ENCODE measurements at places on chromosomes 1 and 21. TPM values are rescaled to one million over a fixed set of nuclear protein-coding genes. Genes with fewer than 3 reads are reported as not detected.

MATN1 gene
- total RNA-seq, result not detected

TRIM45 gene
- total RNA-seq, result 2.1 TPM

RXRG gene
- 8.4 TPM for total RNA-seq

LAMC2 gene
- total RNA-seq, result 24.9 TPM

MYOC gene
- total RNA-seq, result 3.2 TPM

IGSF8 gene
- 35.9 TPM for total RNA-seq

DNA sequence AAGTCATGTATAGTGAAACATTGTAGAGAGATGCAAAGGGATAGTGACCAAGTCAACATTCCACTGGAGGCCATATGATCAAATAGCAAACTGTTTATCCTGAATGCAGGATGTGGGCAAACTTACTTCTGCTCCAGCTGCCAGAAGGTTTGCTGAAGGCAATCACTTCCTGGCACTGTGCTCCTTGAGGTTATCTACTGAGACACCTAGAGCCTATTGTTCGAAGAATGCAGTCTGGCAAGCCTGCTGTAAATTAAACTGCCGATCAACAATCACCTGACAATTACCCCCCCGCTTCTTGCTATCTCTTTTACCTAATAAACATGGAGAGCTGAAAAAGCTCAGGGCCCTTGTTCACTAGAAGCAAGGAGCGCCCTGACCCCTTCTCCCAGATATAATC, 139.4 kb upstream of the B3GALT2 start:
- no peaks in the 10 kb centered on the region for H3K27me3 ChIP-seq
- no peaks in the 10 kb centered on the region for H3K4me1 ChIP-seq
- no peak overlapping the region for H3K4me3 ChIP-seq
- no peak for DNase-seq
- no peaks in the 10 kb centered on the region for H3K36me3 ChIP-seq

GRCh38 chr1:86872086-86872485, 41.8 kb downstream of the SELENOF start:
- no peak overlapping the region for H3K27ac ChIP-seq
- DNase-seq, result no peak
- no peaks in the 10 kb centered on the region for H3K36me3 ChIP-seq
- H3K4me1 ChIP-seq, result no peaks in the 10 kb centered on the region
- no peaks in the 10 kb centered on the region for H3K27me3 ChIP-seq

- H3K36me3 ChIP-seq, result no peaks in the 10 kb centered on the region
- no peak overlapping the region for H3K4me3 ChIP-seq
- H3K4me1 ChIP-seq, result no peaks in the 10 kb centered on the region
- H3K27ac ChIP-seq, result no peak overlapping the region
These were observed 117.0 kb upstream of the VAV3 start for GRCh38 chr1:108082001-108082400.

GRCh38 chr21:44722731-44723130, 11.4 kb upstream of the TSPEAR start:
- no peak overlapping the region for H3K4me3 ChIP-seq
- H3K27me3 ChIP-seq, result peaks cover 63% of the 10 kb centered on the region
- no peaks in the 10 kb centered on the region for H3K4me1 ChIP-seq
- no peak overlapping the region for H3K27ac ChIP-seq
- DNase-seq, result no peak

- no peak for DNase-seq
- peaks cover 36% of the 10 kb centered on the region for H3K36me3 ChIP-seq
- no peak overlapping the region for H3K4me3 ChIP-seq
- H3K27ac ChIP-seq, result no peak overlapping the region
- no peaks in the 10 kb centered on the region for H3K27me3 ChIP-seq
These were observed 82.6 kb downstream of the EVA1C start for GRCh38 chr21:32494934-32495709.

GRCh38 chr1:152227310-152227928, 3.4 kb upstream of the HRNR start:
- DNase-seq, result no peak
- H3K4me3 ChIP-seq, result no peak overlapping the region
- H3K27ac ChIP-seq, result no peak overlapping the region
- H3K36me3 ChIP-seq, result no peaks in the 10 kb centered on the region
- H3K27me3 ChIP-seq, result no peaks in the 10 kb centered on the region

- H3K4me3 ChIP-seq, result no peak overlapping the region
- H3K4me1 ChIP-seq, result no peaks in the 10 kb centered on the region
- DNase-seq, result no peak
- H3K36me3 ChIP-seq, result no peaks in the 10 kb centered on the region
These were observed 9.7 kb downstream of the TLCD4 start for GRCh38 chr1:95126846-95127245.

DNA sequence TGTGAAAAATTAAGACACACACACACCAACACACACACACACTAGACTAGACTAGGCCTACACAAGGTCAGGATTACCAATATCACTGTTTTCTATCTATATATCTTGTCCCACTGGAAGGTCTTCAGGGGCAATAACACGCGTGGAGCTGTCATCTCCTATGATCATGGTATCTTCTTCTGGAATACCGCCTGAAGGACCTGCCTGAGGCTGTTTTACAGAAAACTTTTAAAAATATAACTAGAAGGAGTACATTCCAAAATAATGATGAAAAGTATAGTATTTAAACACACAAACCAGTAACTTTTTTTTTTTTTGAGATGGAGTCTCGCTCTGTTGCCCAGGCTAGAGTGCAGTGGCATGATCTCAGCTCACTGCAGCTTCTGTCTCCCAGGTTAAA, 20.3 kb upstream of the ZBTB8A start:
- H3K4me1 ChIP-seq, result peaks cover 11% of the 10 kb centered on the region
- no peak for DNase-seq
- no peaks in the 10 kb centered on the region for H3K27me3 ChIP-seq
- H3K36me3 ChIP-seq, result no peaks in the 10 kb centered on the region

- H3K27me3 ChIP-seq, result no peaks in the 10 kb centered on the region
- no peak overlapping the region for H3K4me3 ChIP-seq
- no peak overlapping the region for H3K27ac ChIP-seq
These were observed 44.1 kb downstream of the DYRK1A start for GRCh38 chr21:37410639-37411038.

- H3K36me3 ChIP-seq, result no peaks in the 10 kb centered on the region
- peak overlapping the region; percentile 20 for H3K4me3 ChIP-seq
- no peak for DNase-seq
- H3K27ac ChIP-seq, result no peak overlapping the region
- H3K27me3 ChIP-seq, result peaks cover under 1% of the 10 kb centered on the region
These were observed 68.8 kb upstream of the SSX2IP start for GRCh38 chr1:84758968-84759491.

GRCh38 chr1:109650609-109651008, 5.3 kb upstream of the GSTM4 start:
- peaks cover 7% of the 10 kb centered on the region for H3K4me1 ChIP-seq
- no peak for DNase-seq
- no peak overlapping the region for H3K27ac ChIP-seq
- H3K4me3 ChIP-seq, result no peak overlapping the region
- H3K27me3 ChIP-seq, result no peaks in the 10 kb centered on the region
